Lower leg skin (tissue), 4 donors: ENCODE measurements at places on chromosomes 3 and 15. TPM values are rescaled to one million over a fixed set of nuclear protein-coding genes. Genes with fewer than 3 reads are reported as not detected.

GRCh38 chr15:101537483-101538080 lies 48.1 kb upstream of the PCSK6 start:
- DNase-seq = no peak

GRCh38 chr15:76298986-76299385 lies 12.3 kb downstream of the ETFA start:
- DNase-seq = no peak

The TBL1XR1 gene
- 69.8 TPM for total RNA-seq

DNA sequence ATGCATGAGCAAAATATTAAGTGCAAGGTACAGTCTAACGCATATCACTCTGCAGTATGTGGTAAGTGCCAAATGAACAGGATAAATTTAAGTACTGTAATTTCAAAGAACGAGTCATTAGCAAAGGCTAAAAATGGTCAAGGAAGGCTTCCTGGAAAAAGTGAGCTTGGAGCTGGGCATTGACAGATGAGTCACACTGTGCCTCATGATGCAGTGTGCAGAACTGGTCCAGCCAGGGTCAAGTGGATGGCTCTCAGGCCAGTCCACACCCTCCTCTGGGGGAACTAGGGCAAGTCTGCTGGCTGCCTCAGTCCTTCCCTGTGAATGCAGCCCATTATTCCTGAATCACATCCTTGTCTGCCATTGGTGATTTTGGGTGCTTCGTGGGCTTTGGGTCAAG lies 76.3 kb downstream of the CACNA1D start:
- DNase-seq = no peak

GRCh38 chr3:151135541-151136337 lies 50.3 kb downstream of the MED12L start:
- no peak for DNase-seq

The LRRC3B gene
- total RNA-seq = not detected

- DNase-seq = peak; percentile 13
Measured at GRCh38 chr3:28376424-28376823, 27.8 kb upstream of the AZI2 start.

- no peak for DNase-seq
Measured at GRCh38 chr3:86180696-86181095, 810.3 kb downstream of the VGLL3 start.

DNA sequence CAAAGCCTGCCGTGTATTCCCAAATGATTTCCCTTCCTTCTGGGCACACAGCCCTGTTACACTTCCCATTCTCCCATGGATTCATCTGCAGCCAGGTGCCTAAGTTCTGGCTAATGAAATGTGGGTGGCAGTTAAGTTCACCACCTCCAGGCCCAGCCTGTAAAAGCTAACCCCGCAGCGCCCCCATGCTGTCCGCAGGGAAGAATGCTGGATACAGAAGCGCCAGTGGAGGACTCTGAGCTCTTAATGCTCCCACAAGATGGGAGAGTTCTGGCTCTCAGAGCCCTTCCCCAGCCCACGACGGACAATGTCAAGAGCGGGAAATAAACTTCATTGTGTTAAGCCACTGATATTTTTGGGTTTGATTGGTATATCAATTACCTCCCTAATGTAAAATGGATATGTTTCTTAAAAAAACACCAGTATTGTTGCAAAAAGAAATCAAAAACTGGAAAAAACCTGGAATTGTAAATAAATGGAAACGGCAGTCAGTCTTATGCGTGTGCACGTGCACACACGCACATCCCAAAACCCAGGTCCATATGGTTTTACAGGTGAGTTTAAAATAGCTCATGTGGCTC lies 37.7 kb upstream of the FGD5 start:
- DNase-seq = peak; percentile 83

The HRG gene
- total RNA-seq = 0.10 TPM

DNA sequence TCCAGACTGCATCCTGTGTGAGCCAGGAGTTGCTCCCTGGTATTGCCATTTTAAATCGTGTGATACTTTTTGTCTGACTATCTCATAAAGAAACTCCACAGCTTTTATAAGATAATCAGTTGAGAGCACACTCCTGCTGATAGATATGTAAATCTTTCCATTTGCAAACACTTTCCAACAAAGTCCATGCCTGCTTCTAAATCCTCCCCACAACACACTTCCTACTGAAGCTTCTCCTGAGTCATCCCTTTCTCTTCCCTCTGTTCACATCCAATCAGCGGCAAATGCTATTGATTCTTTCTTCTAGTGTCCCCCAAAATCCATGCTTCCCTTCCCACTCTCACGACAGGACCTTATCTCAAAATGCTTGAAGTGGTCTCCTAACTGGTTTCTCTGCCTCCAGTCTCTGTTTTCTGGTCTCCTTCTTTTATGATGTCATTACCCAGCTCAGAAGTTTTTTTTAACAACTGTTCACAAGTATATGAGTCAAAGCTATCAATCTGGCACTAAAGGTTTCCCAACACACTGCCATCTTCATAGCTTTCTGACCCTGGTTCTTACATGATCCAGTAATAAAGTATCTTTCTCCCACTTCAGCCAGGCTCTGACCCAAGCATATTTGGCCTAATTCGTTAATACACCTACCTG lies 4.5 kb upstream of the WWTR1 start:
- DNase-seq = no peak

The GMNC gene
- not detected for total RNA-seq

GRCh38 chr15:78200276-78200930 lies 34.0 kb downstream of the ACSBG1 start:
- peak; percentile 6 for DNase-seq

GRCh38 chr3:49626796-49627195 lies 47.4 kb upstream of the APEH start:
- DNase-seq = no peak

GRCh38 chr3:58660998-58661397 lies 5.6 kb downstream of the FAM3D start:
- no peak for DNase-seq

GRCh38 chr15:88735212-88735611 lies 68.0 kb upstream of the ACAN start:
- DNase-seq = no peak

GRCh38 chr3:180594631-180595558 lies 7.1 kb upstream of the TTC14 start:
- no peak for DNase-seq

DNA sequence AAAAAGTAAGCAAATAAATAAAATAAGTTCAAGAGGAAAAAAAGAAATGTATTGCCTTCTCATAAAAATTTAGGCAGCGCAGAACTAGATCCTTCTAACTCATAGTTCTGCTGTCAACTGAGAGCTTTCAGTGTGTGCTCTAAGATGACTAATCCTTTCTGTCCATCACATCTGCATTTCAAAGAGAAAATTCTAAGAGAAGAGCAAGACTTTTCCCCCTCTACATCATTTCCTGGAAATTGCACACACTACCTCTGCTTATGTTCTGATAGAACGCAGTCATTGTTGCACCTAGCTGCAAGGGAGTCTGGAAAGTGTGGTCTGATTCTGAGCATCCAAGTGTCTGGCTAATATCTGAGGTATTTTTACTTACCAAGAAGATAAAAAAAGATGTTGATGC lies 39.6 kb upstream of the SLCO3A1 start:
- no peak for DNase-seq

The TMEM207 gene
- not detected for total RNA-seq

DNA sequence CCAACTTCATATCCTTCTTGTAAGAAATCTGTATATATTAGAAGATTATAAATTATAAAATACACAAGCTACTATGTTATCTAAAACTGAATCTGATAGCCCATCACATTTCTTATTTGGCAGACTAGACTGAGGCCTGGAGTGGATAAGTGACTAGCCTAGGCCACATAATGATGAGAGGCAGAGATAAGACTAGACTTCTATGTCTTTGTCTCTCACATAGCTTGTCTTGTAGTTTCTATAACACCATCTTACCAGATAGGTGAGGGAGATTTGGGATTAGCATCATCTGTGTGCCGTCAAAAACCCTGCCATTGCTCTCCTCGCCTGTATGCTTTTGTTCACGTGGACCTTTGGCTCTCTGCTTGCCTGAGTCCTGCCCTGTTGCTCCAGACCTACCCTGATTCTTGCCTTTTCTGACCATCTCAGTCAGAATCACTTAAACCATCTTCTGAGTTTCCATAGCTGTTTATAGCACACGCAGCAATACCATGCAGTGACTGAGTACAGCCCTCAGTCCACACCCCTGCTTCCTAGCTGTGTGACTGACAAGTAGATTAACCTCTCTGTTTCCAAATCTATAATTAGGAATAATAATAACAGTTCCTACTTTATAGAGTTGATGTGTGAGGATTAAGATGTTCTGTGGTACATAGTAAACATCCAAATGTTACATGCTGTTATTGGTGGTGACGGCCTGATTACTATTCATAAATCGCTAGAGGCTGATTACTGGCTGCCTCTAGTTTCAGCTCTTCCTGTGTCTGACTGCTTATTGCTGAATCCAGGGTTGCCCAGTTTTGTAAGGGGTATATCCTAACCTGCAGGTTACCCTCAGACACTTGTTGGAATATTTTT lies 49.7 kb downstream of the PDE8A start:
- no peak for DNase-seq

GRCh38 chr15:35060591-35060990 lies 24.5 kb downstream of the NANOGP8 start:
- no peak for DNase-seq

DNA sequence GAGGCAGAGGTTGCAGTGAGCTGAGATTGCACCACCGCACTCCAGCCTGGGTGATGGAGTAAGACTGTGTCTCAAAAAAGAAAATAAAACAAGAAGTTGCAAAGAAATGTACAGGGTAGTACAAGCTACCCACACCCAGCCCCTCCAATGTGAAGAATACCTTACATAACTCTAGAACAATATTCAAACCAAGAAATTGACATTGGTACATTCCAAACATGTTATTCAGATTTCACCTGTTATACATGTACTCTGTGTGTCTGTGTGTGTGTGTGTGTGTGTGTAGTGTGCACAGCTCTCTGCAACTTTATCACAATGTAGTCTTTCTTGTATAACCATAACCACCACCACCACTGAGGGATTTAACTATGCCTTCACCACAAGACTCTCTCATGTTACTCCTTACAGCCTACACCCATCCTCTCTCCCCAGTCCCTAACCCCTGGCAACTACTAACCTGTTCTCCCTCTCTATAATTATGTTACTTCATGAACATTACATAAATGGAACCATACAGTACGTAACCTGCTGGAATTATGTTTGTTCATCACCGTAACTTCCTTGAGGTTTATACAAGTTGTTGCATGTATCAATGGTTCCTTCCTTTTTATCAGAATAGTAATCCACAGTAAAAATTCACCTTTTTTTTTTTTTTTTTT lies 16.2 kb upstream of the TJP1 start:
- DNase-seq = no peak

DNA sequence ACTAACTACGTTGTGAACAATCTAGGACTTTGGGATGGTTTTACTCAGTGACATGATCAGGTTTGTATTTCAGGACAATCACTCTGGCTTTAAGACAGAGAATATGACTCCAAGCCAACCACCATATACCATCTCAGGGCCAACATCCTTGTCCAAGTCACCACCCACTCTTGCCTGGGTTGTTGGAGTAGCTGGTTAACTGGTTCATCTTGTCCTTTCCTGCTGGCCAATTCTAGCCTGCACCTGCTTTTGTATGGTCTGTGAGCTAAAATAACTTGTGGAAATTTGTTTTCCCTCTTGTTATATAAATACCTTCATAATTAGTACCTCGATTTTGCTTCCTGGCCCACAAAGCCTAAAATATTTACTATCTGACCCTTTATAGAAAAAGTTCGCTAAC lies 306.8 kb upstream of the STT3B start:
- no peak for DNase-seq

DNA sequence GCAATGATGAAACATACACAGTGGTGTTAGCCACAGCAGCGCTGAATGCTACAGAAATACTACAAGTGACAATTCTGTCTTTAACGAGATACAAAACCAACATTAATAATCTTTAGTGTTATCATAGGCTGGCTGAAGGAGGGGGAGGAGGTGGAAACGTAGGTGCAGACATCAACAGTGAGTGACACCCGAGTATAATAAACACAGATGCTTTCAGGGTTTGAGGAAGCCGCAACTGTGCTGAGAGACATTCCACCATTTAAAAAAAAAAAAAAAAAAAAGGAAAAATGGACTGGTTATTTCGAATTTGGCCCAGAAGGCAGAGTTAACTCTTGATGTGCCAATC lies 4.3 kb upstream of the IGDCC3 start:
- DNase-seq = no peak

DNA sequence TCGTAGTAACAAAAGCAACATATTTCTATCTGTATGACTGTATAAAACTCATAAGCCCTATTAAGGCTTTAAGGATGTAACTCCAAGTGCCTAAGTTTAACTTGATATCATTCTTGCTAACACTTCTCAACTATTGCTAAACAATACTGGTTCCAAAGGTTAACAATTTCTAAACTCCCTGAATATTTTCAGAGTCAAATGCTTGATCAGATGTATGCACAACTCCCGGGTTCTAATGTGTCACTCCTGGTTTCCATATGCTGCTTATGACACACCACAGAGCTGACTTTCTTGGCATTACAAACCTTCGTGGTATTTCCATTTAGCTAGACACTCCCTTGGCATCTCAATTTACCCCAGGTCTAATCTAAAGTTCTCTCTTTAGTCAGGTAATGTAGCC lies 26.3 kb downstream of the DZIP1L start:
- DNase-seq = no peak

The KLHL40 gene
- total RNA-seq = not detected

The UBAP1L gene
- 2.7 TPM for total RNA-seq

The BFSP2 gene
- total RNA-seq = not detected

DNA sequence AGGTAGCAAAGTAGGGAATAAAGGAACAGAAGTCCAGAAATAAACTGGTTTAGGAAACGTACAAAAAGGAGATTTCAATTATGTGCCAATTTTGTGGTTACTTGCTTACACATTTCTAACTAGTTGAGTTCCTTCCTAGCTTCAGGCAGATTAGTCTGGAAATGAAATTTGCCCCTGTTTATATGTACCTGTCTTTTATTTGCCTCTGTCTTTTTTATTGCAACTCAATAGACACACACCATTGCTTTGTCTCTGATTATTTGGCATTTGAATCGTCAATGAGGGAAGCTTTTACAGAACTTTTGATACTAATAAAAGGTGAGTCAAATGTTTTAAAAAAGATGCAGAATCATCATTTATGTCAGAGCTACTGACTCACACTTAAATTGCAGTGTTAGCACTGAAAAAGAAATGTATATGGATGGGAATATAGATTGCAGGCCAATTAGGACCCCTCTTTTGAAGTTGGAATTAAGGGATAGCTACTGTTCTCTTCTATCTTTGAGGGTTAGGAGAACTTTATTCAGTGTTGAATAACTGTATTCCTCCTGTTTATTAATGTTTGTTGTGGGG lies 60.5 kb downstream of the TRAK1 start:
- no peak for DNase-seq

GRCh38 chr15:92520914-92521623 lies 127.4 kb downstream of the ST8SIA2 start:
- DNase-seq = no peak
